Coronary artery (tissue), 2 donors: ENCODE measurements at places on chromosomes 13 and 19.

GRCh38 chr13:35744566-35745178 lies 268.2 kb upstream of the MAB21L1 start:
- DNase-seq = no peak

DNA sequence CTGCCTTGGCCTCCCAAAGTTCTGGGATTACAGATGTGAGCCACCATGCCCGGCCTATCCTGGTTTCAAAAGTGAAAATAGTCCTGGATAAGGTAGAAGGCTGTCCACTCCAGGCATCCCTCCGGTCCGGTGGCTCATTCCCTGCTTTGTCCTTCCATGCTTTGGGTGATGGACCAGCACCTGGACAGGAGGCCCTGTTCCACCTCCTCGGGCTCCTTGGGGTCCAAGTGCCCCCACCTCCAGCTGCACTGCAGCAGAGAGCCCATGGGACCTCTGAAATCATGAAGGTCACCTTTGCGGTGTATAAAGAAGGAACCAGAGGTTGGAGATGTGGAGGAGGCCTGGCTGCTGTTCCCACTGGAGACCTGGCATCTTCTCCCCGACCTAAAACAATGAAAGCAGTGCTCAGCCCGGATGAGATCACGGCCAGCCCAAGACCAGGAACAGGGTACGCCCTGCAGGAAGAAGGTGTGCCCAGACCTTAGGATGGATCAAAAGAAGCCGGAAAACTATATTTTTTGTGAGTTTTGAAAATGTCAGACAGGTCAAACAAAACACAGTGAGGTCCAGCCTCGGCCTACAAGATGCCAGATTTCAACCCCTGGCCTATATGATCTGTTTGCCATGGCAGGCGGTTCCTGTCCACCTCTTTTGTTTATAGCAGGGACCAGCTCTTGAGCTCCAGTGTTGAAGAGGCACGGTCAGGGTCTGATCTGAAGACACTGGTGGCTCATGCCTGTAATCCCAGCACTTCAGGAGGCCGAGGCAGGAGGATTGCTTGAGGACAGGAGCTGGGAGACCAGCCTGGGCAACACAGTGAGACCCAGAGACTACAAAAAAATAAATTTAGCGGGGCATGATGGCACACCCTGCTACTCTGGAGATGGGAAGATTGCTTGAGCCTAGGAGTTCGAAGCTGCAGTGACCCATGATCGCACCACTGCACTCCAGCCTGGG lies 5.8 kb downstream of the LSR start:
- DNase-seq = no peak

DNA sequence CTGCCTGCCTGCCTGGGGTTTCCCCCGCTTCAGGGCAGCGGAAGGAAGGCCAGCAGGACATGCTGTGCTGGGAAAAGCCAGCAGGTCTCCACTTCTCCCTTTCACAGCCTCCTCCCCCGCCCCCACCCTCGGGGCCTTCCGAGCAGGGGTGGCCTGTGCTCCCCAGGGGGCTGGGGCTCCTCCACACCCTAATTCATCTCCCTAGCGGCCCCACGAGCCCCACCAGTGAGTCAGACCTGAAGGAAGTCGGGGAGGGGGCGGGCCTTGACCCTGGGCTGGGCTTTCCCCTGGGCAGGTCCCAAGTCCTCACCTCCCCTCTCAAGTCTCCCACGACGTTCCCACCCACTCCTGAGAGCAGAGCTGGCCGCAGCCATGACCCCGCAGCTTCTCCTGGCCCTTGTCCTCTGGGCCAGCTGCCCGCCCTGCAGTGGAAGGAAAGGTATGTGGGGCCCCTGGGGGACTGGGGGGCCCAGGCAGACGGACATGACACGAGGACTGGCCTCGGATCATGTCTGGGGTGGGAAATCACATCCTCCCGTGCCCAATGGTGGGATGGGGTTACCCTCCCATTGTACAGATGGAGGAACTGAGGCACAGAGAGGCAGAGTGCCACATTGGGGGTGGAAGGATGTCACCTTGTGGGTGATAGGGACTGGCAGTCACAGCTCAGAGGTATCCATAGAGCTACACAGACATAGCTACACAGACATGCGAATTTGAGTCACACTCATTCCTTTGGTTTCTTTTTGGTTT lies at the start of gene EBI3:
Gene EBI3 (plus strand): TSS at position 345 of the 753 bp plus-strand sequence. CDS start 28 bp downstream, at position 373.
- DNase-seq = no peak

DNA sequence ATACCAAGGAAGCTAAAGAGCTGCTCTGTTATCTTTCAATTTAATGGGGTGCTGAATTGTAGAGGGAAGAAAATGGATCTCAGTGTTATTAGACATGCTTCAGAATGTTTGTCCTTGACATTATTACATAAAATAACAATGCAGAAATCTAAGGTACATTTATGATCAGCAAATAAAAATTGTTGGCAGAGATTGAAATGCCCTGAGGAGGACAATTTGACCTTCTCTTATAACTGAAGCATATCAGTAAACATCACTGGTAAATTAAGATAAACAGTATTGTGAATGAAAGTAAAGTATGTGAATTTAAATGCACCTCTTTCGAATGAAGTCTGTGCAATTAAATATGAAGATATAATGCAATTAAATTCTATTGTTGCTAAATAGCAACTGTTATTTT lies 1362.1 kb upstream of the ATXN8OS start:
- DNase-seq = no peak

DNA sequence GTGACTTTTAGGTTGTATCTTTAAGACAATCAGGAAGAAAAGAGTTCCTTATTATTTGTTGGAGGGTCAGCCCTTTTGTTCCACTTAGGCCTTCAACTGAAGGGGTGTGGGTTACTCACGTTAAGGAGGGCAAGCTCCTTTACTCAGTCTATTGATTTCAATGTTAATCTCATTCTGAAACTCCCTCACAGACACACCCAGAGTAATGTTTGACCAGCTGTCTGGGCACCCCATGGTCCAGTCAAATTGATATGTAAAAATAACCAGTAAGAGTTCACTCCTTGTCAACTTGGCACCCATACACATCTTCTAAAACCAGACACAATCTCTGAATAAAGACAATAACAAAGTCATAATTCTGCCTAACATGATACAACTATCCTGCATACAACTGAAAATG lies 292.9 kb downstream of the KLF5 start:
- DNase-seq = no peak

- DNase-seq = no peak
Measured at GRCh38 chr19:4453232-4454179, 4.1 kb downstream of the UBXN6 start.

- no peak for DNase-seq
Measured at GRCh38 chr13:94557684-94558235, 38.2 kb downstream of the TGDS start.

DNA sequence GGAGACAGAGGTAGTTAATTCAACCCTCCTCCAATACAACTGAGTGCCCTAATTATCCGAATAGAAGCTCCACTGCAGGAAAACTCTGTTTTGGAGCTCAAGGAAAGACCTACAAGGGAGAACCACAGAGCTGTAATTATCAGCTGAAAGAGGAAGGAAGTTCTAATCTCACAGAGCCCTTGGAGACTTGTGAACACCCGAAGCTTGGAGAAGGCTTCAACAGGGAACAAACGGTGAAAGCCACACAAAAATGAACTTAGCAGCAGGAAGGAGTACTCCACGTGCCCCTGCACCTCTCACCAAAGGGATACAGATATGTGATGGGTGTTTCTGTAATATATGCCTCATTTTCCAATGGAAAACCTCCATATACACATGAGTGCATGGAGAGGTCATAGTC lies 61.1 kb downstream of the IRS2 start:
- no peak for DNase-seq

- DNase-seq = peak; percentile 93
Measured at GRCh38 chr19:47729468-47729798, 15.9 kb upstream of the NOP53 start.

GRCh38 chr19:32350471-32350865 lies 5.1 kb downstream of the ZNF507 start:
- DNase-seq = no peak

DNA sequence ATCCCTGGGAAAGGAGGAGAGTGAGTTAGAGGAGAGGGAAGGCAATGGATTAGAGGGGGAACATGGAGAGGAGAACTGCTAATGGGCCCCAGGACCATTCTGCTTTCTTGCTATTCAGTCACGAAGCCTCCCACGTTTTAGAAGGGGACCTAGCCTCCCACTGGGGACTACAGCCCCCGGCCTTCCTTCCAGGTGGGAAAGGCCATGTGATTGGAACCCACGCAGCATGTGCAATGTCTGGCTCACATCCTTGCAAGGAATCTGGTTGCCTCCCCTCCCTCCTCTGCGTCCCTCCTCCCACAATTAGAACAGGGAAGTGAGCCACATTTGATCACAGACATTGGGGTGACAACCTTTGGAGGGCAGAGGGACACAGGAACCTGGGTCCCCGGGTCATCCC lies 22.5 kb upstream of the PLA2G4C start:
- no peak for DNase-seq

GRCh38 chr13:44432650-44433049 lies 59.0 kb downstream of the SERP2 start:
- DNase-seq = no peak

- no peak for DNase-seq
Measured at GRCh38 chr19:40445780-40446262, 1.7 kb upstream of the SERTAD3 start.

DNA sequence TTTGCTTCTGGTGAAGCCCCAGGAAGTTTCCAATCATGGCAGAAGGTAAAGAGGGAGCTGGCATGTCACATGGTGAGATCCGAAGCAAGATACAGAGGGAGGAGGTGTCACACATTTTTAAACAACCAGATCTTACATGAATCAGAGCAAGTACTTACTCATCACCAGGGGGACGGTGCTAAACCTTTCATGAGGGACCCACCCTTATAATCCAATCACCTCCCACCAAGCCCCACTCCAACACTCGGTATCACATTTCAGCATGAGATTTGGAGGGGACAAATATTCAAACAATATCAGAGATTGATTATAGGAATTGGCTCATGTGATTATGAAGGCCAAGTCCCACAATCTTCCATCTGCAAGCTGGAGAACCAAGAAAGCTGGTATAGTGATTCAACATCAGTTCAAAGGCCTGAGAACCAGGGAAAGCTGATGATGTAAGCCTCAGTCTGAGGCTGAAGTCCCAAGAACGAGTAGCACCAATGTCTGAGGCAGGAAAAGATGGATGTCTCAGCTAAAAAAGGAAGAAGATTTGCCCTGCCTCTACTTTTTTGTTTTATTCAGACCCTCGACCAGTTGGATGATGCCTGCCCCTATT lies 58.6 kb upstream of the WDFY2 start:
- no peak for DNase-seq

GRCh38 chr13:99796175-99796819 lies 175.3 kb downstream of the ZIC5 start:
- no peak for DNase-seq

DNA sequence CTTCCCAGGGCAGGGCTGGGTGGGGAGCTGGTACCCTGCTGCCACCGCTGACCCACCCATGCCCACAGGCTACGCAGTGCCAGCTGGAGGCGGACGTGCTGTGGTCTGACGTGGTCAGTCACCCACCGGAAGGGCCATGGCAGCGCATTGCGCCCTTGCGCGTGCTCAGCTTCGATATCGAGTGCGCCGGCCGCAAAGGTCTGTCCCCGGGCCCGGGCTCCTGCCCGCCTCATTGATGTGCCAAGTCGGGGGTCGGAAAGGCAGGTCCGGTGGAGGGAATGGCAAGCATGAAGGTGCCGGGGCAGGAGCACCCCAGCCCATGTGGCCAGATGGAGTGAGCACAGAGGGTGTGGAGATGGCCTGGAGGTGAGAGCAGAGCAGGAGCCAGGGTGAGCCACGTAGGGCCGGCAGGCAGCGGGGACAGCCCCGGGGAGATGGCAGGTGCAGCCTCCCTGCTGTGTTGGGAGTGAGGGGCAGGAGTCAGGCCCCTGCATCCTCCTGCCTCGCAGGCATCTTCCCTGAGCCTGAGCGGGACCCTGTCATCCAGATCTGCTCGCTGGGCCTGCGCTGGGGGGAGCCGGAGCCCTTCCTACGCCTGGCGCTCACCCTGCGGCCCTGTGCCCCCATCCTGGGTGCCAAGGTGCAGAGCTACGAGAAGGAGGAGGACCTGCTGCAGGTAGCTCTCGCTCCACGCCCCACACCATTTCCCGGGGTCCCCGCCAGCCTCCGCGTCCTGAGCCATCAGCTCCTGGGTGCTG lies 16.0 kb upstream of the SPIB start:
- no peak for DNase-seq

- no peak for DNase-seq
Measured at GRCh38 chr19:17553256-17553655, 2.2 kb upstream of the COLGALT1 start.

- no peak for DNase-seq
Measured at GRCh38 chr13:71217827-71218226, 649.2 kb downstream of the DACH1 start.

DNA sequence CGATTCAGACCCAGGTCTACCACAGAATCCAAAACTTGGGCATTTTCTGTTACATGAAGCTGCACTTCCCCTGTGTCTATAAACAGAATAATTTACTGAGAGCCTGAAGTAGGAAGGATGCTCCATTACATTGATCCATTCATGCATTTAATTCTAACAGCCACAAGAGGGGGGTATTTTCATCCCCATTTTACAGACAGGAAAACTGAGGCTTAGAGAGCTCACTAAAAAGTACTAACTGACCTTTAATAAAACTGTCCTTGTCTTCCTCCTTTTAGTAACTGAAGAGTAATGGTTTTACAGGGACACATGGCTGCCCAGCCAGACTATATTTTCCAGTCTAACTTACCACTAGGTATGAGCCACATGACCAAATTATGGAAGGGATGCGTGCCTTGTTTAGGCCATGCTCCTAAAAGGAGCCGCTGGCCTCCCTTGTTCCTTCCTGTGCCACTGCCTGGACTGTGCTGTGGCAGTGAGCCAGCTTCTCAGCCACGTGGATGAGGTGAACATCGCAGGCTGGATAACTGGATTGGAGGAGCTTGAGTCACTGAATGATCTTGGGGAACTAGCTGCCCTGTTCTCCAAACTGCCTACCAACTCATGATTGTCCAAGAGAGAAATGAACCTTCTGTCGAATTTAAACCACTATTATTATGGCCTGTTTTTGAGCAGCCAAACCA lies 108.3 kb downstream of the DOCK9 start:
- DNase-seq = no peak

- DNase-seq = no peak
Measured at GRCh38 chr19:53388168-53388567, 6.8 kb upstream of the ZNF765 start.

DNA sequence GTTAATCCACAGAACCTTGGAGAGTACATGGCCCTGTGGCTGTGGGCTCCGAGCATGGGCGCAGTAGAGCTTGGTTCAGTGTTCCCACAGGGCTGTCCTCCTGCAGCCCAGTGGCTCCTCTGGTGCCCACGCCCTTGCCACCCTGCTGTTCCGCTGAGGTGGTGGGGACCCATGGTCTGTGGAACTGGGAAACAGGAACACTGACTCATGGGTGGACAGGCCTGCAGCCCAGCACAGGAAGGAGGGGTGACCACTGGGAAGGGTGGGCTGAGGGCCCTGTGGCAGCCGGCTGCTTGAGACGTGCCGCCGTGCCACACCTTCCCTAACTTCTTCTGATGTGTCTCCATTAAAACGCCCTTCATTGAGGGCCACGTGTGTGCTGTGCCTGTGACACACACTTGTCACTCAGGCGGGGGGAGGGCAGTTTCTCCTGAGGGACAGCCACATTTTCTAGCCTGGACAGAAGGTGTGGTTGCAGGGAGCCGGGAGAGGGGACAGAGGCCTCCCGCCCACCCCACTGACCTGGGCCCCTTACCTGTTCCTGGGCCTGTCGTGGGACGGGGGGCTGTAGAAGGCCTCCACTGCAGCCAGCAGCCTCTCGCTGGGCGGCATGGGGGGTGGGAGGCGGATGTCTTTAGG lies 21.1 kb downstream of the CHERP start:
- DNase-seq = no peak
